Left renal cortex interstitium (tissue), 4 donors: ENCODE measurements at places on chromosomes 2 and 18.

GRCh38 chr18:79708412-79708811 is 28.8 kb downstream of the CTDP1 start:
- no peak for DNase-seq

DNA sequence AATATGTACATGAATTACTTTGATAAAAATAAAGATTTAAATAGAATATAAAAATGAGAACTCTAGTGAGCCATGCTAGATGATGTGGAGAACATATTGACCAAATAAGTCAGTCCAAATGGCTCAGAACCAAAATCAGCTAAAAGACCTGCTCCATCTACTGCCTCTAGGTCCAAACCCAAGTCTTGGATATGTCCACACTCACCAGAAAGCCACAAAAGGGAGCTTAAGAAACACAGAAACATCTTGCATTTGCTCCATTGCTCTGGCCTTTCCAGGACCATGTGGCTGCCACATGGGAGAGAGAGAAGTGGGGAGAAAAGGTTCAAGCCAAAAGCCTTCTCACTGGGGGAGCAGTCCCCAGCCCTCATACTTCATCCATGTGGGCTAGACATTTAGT is 272.5 kb downstream of the DYSF start:
- DNase-seq = no peak

DNA sequence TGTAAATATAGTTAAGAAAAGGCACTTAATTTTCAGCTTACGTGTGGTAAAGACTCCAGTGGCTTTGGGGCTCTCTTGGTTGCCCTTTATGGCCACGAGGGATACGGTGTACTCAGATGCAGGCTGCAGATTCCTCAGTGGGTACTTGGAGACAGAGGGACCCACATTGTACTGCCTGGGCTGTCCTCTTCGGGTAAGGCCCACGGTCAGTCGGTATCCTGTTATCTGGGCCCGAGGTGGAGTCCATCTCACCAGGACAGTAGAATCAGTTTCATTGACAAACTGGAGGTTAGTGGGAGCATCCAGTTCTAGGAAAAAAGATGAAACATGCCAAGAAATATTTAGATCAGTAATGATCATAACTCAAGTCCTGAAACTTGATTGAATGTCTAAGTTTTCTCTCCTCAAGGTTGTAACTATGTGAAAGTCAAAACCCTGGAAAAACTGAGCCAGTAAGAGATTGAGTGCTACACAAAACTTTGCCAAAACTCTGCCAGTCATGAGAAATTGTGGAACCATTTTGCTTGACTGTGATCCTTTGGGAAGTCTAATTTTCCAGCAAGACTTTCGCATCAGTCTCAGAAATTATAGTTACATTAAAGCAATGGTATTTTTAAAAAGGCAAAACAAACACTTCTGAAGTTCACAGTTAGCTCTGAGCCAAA is 31.4 kb downstream of the FN1 start:
- no peak for DNase-seq

DNA sequence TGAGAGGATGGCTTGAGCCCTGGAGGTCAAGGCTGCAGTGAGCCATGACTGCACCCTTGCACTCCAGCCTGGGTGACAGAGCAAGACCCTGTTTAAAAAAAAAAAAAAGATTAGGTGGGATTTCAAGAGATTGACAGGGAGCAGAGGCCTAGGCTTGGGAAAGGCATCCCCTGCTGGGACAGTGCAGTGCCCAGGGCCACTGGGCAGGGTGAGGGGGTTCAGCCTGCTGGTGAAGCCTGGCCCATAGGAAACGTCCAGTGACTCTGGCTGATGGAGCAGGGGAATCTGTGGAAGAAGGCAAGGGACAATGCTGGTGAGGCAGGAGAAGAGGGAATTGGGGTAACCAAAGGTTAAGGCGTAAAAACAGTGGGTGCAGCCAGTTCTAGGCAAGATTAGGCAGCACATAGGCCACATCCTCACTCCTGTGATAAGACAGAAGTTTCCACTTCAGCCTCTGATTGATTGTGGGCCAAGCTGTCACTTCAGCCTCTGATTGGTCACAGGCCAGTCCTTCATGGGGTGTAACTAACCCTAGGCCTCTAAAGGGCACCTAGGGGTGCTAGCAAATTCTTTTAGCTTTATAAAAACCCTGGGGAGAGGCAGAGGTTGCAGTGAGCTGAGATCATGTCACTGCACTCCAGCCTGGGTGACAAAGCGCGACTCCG is 128.6 kb downstream of the MSH2 start:
- no peak for DNase-seq

GRCh38 chr2:172953970-172954852 is 121.4 kb upstream of the MAP3K20 start:
- no peak for DNase-seq

DNA sequence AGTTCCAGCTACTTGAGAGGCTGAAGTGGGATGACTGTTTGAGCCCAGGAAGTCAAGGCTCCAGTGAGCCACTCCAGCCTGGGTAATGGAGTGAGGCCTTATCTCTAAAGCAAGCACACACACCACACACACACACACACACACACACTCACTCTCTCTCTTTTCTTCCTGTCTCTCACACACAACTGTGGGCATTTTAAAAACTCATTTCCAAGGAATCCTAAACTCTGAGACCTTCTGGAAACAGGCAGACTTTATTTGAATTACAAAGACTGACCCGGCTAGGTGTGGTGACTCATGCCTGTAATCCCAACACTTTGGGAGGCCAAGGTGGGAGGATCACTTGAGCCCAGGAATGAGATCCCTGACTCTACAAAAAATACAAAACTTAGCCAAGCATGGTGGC is 21.3 kb downstream of the WDSUB1 start:
- DNase-seq = no peak

- no peak for DNase-seq
Measured at GRCh38 chr2:194591192-194591591, 1065.8 kb upstream of the SLC39A10 start.

DNA sequence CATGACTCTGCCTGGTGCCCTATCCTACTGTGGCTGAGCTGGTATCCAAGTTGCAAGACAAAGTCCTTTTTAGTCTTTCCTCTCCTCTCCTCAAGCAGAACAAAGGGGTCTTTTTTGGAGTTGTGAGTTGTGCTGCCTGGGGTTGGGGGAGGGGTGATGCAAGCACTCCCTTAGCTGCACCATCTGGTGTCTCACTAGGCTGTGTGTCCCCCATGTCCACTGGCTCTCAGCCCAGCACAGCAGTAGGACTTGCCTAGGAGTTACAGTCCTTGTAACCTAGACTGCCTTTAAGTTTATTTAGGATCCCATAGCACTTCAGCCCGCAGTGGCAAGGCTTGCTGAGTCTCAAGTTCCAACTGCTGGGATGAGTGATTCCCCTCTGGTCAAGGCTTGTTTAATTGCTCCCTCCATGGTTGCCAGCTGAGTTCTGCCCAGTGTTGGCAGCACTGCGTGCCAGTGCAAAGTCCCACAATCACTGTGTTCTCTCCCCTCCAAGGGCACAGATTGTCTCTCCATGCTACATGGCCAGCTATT is 13.2 kb upstream of the ILKAP start:
- no peak for DNase-seq

- no peak for DNase-seq
Measured at GRCh38 chr18:76909439-76909838, 87.1 kb downstream of the ZNF236 start.

GRCh38 chr18:78595924-78596573 is 383.6 kb upstream of the SALL3 start:
- DNase-seq = no peak

- DNase-seq = no peak
Measured at GRCh38 chr2:208671284-208671683, 264.7 kb downstream of the PTH2R start.

DNA sequence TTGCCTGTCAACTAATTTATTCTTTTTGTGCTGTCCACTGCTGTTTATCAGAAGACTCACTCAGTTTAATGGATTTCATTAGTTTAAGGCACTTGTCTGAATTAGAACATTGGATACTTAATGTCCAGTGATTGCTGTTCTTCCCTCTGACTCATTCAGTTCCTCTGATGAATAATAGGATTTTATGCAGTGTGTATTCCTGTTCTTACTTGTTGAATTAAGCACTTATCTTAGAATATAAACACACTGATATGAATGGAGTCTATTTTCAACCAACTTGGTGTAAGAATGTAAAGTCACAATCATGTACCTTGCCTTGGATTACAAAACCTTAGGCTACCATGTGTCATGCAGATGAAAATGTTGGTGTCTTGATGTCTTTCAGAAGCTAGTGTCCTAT is 87.0 kb upstream of the PROKR1 start:
- no peak for DNase-seq

- DNase-seq = no peak
Measured at GRCh38 chr2:6694555-6694954, 171.2 kb downstream of the CMPK2 start.

GRCh38 chr2:216465579-216466195 is 33.0 kb upstream of the RPL37A start:
- DNase-seq = no peak

DNA sequence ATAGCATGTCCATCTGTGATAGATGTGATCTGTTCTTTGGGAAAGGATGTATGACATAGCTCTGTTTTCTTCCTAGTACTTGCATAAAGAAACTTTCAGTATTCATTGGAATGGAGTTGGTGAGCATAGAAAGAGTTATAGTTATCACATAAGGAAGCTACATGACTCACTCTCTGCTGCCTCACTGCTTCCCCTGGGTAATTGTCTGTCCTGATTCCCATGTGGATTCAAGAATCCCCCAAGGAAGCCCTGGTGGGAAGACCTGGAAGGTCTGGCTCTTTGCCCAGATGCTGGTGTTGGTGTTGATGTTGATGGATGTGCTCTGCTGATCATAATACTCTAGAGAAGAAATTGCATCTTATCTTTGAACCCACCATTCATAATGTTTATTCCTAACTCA is 60.6 kb downstream of the PTPN4 start:
- DNase-seq = no peak

GRCh38 chr2:145190031-145190703 is 670.2 kb upstream of the ZEB2 start:
- no peak for DNase-seq

DNA sequence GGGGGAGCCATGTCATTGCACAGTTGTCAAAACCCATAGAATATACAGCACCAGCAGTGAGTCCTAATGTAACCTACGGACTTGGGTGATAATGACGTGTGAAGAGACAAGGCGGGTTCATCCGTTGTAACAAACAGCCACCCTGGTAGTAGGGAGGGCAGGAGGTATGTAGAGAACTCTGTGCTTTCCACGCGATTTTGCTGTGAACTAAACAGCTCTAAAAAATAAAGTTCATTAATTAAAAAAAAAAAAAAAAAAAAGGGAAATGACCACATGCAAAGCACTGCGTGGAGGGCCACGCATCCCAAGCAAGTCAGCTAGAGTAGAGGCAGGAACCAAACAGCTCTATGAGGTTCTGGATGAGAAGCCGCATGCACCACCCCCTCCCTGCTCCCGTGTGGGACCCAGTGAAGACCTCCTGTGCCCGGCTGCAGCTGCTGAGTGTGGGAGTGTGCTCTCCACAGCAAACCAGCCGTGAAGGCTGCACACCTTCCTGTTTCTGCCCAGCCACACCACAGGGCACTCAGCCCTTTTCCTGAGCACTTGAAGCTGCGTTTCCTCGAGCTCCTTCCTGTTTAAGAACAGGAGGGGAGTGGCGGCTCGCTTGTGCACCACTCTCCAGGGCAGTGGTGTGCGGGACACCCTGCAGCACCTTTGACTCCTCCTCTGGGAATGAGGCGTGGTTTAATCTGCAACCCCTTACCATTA is 65.6 kb downstream of the ODC1 start:
- DNase-seq = peak; percentile 40

- DNase-seq = no peak
Measured at GRCh38 chr2:207040696-207041095, 101.4 kb downstream of the CPO start.

DNA sequence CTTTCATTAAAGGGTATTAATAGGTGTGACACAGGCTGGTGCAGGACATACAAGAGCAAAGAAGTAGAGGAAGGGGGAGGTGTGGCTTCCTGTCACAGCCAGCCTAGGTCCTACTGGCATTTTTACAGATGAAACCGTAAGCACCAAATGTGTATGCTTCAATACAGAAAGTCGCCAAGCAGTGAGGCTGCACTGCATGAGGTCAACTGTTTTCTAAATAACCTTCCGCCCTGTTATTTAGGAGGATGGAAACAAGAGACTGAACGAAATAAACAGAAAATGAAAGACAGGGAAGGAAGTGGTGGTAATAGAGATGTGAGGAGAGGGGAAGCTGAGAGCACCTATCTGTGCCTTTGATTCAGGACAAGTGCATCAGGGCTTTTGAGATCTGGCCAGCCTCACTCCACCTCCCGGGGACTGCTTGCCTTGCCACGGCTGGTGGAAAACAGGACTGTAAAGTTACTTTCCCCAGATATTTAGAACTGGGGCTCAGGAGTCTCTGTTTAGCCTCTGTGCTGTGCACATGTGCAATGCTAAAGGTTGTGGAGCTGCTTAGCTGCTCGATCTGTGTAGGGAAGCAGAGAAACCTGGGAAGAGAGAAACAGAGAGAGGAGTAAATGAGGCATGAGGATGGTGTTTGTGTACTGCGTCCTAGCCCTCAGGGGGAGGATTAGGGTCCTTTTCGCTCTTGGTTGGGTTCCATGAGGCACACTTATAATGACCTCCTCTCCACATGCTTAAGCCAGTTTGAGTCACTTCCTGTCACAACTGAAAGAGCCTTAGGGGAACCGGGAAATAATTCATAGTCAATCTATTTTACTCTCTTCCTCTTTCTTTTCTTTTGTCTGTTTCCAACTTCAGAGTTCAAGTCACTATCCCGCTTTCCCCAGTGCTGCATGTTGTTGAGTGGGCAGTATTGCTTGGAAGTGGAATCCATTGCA is 62.3 kb upstream of the BOD1L2 start:
- DNase-seq = no peak

DNA sequence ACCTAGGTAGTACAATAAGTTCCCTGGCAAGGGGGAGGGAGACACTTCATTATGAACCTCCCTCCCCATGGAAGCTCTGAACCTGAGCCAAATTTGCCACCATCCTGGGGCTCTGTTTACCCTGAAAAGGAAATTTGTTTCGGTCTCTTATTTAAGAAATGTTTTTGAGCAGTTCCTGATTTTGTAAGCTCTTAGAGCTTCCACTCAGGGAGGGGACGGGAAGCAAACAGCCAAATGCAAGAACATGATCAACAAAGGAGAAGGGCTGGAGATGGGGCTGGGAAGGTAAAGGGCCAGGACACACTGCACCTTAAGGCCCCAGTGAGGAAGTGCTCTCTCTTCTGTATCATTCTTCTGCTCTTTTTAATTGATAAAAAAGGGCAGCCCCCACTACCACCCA is 117.9 kb downstream of the NRP2 start:
- DNase-seq = no peak

GRCh38 chr18:22517356-22517755 is 99.6 kb upstream of the CTAGE1 start:
- DNase-seq = no peak

DNA sequence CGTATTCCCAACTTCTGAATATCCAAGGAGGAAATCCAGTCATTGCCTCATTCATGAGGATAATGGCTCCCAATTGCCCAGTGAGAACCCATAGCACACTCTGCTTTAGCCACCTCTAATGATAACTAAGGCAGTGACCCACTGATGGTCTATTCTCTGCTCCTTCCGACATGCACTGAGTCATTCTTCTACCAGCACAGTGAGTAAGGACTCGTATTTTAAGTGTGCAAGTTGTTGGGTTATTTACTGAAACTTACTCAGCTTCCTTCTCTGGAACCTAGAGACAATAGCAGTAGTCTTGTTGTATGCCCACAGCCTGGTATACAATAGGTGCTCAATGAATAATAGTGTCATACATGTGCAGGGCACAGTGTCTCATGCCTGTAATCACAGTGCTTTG is 81.1 kb upstream of the ZNF397 start:
- DNase-seq = no peak
